ENCODE measurements at places on chromosomes 3 and 15.

DNA sequence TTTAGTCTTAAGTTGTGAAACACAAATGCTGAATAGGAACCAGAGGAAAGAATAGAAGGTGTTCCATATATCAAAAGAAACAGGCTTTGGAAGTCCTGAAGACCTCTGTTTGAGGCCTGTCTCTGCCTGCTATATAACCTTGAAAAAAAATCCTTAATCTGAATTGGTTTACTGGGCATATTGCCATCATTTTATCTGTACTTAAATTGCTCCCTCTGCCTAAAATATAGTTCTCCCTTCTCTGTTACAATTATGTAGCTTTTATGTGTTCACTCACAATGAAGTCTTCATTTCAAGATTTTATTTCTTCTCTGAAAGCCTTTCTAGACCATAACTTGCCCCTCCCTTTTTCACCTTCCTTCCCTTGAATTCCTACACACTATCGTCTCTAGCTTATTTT, 21.2 kb downstream of the ARL13B start:
- no peak for DNase-seq

DNA sequence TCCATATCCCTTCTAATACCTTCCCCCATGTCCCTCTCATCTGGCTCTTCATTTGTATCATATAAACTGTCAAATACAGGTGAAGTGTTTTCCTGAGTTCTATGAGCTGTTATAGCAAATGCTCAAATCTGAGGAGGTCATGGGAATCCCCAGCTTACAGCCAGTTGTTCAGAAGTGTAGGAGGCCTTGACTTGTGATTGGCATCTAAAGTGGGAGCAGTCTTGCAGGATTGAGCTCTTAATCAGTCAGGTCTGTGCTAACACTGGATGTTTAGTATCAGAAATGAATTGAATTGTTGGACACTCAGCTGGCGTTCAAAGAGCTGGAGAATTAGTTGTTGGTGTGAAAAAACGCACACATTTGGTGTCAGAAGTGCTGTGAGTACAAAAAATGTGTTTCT, 65.0 kb downstream of the IFT57 start:
- no peak for DNase-seq

GRCh38 chr3:159635047-159635641, 353.5 kb upstream of the IL12A start:
- DNase-seq, result peak; percentile 75

DNA sequence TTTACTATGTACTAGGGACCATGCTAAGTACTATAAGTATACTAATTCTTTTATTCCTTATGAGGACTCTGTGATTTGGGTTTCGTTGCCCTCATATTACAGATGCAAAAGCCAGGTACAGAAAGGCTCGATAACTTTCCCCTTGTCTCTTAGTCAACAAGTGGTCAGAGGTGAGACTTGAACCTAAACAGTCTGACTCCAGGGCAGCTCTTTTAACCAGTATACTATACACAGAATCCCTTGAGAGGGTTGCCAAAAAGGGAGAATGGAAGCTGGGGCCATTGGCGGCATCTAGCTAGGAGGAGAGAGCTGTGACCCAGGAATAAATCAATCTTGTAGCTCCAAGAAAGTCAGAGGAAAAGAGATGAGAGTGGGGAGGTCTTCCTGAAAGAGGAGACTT, 92.4 kb downstream of the TOP2B start:
- no peak for DNase-seq

DNA sequence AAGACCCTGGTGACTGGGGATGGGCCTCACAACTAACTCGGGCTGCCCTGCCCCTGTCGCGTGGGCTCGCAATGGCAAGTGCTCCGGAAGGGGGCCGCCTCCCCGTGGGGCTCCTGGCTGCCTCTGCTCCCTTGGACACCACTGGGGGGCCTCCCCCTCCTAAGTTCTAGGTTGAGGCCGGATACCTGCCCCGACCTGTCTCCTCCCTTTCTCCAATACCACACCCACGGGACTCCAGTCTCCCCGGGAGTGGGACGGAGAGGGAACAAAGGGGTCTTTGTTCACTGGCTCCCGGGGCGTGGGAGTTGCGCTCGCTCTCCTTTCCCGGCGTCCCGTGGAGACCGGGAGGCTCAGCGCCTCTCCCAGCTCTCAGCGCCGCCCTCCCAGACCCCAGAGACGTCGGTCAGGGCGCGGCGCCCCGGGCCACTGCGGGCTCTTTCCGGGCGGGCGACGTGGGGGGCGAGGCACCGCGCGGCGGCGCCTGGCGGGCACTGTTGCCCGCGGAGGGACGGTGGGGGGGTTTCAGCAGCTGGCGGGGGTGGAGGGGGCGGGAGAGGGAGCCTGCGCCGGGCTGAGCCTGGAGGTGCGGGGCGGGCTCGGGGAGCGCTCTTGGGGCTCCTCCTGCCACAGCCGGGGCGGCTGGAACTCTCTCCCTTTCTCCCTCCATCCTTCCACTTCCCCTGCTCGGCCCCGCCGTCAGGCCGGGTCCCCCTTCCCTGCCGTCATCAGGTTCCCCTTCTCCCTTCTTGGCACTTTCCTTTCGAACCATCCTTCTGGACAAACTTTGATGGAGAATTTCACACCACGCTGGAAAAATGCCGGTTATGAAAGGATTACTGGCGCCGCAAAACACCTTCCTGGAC, at the start of gene KCNH8:
Gene KCNH8 (plus strand): TSS at position 606 of the 863 bp plus-strand sequence. CDS start 210 bp downstream, at position 816.
- DNase-seq, result peak; percentile 57

DNA sequence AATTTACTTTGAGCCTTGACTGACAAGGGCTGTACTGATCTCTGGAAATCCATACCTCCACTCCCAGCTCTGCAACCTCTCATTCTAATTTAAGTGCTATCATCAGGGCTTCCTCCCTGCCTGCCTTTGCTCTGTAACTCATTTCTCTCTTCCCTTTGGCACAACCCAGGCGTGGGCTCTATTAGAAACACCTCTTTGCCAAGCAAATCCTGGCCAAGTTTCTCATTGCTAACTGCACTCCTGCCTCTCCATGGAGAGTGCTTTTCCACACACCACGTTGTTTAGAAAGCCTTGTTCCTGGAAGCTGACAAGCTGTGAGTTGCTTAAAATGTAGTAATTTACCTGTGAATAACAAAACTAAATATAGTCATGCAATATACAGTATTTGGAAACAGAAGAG, 20.1 kb upstream of the FSTL1 start:
- DNase-seq, result no peak

DNA sequence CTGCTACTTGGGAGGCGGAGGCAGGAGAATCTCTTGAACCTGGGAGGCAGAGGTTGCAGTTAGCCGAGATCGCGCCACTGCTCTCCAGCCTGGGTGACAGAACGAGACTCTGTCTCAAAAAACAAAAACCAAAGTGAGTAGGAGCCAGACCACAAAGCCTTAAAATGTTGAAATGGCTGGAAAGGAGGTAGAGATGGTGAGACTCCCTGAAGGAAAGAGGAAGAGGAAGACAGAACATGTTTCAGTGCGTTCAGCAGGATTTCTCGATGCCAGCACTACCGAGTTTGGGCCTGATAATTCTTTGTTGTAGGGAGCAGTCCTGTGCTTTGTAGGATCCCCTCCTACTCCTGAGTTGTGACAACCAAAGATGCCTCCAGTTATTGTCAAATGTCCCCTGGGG, 189.9 kb downstream of the AKAP13 start:
- DNase-seq, result no peak

DNA sequence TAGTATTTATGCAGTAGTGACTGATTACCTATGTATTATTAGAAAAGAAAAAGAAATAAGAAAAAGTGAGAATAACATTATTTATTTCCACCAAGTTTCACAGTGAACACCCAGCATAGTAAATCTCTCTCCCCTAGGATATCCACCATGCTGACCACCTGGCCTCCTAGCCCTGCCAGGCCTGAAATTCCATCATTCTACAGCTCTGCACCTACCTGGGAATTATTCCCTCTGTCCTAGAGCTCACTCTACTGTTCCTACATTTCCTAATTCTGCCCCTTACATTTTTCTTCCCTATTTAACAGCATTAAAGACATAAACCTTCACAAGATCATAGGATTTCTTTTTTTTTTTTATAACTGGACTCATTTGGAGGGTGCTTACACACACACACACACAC, 525.3 kb upstream of the PPP2R3A start:
- DNase-seq, result no peak

GRCh38 chr3:159210336-159210735, 408.5 kb downstream of the MFSD1 start:
- no peak for DNase-seq

GRCh38 chr3:107612664-107613084, 89.9 kb downstream of the BBX start:
- no peak for DNase-seq

GRCh38 chr3:135853981-135854380, 111.5 kb upstream of the PPP2R3A start:
- DNase-seq, result no peak

DNA sequence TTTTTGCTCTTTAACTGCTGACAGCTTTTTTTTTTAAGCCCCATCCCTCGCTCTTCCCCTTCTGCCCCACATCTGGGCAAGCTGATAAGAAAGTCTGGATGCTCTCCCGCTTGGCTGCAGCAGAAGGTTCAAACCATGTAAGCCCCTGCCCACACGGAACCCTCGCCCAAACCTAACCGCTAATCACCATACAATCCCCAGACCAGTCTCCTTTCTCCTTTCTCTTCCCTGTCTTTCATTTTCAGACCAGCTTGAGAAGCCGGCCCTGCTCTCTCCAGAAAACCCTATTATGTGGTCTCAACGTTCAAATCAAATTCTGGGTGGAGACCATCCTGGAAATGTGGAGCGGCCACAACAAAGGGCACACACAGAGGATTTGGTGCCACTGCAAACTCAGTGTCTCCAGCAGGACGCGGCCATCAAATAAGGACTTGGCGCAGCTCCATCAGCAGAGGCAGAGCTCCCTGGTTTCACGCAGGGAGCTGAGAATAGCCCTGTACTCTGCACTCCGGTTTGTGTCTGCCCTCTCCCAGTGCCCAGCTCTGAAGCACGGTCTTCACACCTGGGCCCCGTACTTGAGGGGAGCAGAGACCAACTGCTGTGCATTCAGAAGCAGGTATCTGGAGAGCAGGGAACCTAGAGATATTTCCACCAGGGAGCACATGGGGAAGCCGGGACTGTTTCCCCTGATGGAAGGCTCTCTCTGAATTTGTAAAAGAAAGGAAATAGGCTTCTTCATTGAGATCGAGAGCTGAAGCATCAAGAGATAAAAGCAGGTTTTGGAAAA, 92.6 kb downstream of the XXYLT1 start:
- DNase-seq, result no peak

- DNase-seq, result peak; percentile 64
These were observed 20.5 kb downstream of the RBP2 start for GRCh38 chr3:139455855-139456254.

GRCh38 chr3:31903686-31904431, 77.2 kb downstream of the OSBPL10 start:
- DNase-seq, result no peak

DNA sequence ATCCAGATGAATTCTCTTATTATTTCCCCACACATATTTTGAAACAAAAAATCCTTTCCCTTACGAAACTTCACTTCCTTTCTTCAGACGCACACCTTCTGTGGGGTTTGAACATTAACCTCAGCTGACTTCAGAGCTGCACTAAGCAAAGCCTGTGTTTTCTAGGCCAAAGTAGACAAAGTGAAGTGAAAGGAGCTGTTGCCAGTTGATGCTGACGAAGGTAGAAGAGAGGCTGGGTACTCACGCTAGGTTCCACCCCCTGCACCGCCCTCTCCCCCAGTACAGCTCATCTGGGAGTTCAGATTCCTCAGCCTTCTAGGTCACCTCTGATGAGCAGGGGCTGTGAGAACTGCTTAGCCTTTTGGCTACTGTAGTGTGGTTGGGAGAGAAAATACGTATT, 24.1 kb downstream of the DUT start:
- DNase-seq, result peak; percentile 15

- DNase-seq, result no peak
These were observed 5.9 kb downstream of the TAGLN3 start for GRCh38 chr3:112004669-112005068.

DNA sequence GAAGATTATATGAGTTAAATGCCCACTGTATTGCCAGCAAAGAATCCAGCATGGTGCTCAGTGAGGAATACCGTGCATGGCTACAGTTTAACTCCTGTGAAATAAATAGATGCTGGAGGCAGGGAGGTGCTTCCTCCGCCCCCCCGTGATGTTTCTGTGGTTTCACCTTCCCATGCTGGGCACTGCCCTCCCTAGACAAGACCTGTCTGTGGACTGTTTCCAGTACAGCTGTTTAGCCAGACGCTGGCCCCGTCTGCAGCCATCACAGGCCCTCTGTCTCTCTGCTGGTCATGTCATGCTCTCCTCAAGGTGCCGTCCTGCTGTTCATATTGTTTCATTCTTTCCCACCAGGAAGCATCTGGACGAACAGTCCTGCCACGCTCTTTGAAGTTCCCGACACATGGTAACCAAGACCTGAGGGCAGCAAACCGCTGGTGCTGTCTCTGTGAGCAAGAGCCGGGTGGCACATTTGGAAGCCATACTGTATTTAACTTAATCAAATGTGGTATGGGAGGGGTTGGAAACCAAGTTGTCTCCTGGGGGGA, 31.4 kb downstream of the GOLGA8S start:
- DNase-seq, result no peak

Measured in mesendoderm (in vitro differentiated cells).